Activated B cell treated with CpG ODN at 0.5 μM for 24 hours (primary cell): ENCODE measurements at places on chromosomes 1 and 21.

GRCh38 chr1:14109276-14109635 is 409.3 kb downstream of the PRDM2 start:
- no peak for DNase-seq

GRCh38 chr1:31704271-31705079 is 658 bp upstream of the COL16A1 start:
- DNase-seq = no peak

GRCh38 chr1:221076391-221076811 is 197.2 kb downstream of the HLX start:
- DNase-seq = no peak

DNA sequence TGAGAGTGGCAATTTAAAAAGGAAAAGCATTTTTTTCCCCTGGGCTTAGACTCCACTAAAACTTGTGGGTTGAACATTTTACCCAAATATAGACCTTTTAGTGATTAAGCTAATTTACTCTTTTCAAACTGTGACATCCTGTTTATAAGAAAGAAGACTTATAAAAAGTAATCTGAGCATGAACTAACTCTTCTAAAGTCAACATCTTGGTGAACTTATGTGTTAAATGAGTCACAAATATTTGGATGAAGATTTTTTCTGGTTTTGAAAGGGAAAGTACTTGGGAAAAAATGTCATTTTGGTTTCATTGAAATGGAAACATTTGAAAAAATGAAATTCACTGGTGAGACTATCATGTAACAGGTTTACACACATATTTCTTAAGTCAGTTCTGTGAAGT is 109.8 kb downstream of the KCNK2 start:
- DNase-seq = no peak

- no peak for DNase-seq
Observed at GRCh38 chr1:107004421-107004820, 52.1 kb upstream of the PRMT6 start.

DNA sequence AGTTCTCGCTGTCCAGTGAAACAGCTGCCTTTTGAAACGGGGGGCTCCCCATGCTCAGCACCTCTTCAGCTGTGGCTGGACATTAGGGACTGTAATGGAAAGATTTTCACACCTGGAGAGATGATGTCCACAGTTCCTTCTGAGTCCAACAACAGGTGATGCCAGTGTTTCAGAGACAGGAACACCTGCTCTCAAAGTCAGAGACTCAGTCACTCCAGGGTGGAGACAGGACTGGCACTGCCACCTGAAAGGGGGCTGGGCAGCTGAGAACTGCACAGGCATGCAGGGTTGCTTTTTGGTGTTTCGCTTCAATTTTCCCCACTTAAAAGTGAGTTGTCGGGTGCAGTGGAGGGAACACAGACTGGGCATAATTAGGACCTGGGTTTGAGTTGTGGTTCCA is 124.8 kb downstream of the GALNT2 start:
- no peak for DNase-seq
